ENCODE measurements at places on chromosomes 11 and 22.

- DNase-seq: no peak
Observed at GRCh38 chr11:73387594-73388264, 11.5 kb downstream of the RELT start.

DNA sequence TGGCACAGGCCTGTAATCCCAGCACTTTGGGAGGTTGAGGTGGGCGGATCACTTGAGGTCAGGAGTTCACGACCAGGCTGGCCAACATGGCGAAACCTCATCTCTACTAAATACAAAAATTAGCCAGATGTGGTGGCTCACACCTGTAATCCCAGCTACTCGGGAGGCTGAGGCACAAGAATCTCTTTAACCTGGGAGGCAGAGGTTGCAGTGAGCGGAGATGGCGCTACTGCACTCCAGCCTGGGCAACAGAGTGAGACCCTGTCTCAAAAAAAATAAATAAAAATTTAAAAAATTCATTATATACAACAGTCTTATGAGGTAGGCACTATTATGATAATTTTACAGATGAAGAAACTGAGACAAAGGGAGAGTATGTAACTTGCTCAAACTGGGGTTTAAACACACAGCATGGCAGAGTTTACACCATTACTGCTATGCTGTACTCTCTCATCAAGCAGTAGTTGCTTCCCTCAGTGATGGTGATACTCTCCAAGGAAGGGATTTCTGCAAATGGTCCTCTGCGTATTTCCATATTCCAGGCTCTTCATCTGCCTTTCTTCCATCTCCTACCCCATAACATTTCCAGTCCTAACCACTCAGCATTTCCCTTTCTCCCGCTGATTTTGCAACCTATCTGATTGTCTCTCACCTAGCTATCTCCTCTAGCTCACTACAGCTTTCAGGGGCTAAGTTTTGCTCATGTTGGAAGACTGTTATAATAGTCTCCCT, 95.3 kb downstream of the CCDC83 start:
- no peak for DNase-seq

DNA sequence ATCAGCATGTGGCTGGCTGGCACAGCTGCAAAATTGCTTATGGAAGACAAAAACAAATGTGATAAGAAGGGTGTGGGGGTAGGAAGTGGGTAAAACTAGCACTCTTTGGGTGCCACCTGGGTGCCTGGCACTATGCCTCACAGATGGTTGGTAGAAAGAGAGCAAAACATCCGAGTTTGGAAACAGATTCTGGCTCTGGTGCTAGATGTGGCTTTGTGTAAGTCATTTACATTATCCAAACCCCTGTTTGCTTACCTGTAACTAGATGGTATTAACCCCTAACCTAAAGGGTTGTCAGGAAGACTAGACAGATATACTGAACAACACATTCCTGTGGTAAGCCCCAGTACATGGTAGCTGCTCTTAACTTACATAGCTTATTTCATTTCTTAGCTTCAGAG, 905.6 kb downstream of the DLG2 start:
- DNase-seq: no peak

DNA sequence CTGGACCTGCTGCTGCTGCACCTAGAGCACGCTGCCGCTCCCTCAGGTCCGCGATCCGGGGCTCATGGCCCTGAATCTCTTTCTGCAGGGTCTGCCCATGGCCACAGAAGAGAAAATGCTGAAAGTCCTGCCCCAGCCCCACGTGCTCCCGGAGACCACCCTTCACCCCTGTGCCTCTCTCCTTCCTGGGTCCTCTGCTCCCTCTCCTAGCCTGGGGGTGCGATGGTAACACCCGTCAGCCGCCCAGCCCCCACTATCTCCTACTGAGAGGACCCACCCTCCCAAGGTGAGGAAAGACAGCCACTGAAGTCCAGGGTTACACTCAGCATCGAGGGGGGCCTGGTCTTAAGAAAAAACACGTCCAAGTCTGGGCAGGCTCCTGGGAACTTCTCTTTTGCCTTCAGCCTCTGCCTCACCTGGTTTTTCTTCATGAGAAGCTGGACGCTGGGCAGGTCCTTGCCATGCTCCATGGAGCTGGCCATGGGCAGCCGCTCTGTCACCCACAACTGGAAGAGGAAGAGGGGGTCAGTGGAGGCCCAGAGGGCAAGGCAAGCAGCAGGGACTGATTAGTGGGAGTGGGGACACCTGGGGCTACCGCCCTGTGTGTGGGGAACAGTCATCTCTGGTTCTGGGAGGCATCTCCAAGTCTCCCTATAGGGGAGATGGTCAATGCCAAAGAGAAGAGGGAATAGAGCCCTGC, 15.8 kb upstream of the RBM4B start:
- DNase-seq: no peak

- no peak for DNase-seq
Observed at GRCh38 chr11:117841551-117842031, 17.0 kb upstream of the FXYD2 start.

DNA sequence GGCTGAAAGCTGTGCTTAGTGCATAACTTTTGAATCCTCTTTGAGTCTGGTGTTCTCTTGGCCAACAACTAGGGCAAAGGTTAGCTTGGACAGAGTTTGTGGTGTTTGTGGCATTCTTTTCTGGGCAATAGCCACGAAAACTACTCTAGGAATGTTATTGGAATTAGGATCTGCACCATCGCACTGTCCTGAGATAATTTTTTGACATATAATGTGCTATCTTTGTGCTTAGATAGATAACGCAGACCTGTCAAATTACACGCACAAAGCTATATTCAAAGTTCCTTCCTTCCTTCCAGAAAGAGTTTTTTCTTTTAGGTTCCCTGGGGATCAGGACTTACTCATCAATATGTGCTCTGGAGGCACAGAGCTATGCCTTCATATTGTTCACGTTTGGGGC, 166.8 kb upstream of the MTMR2 start:
- DNase-seq: no peak

- no peak for DNase-seq
Observed at GRCh38 chr22:49206281-49206680, 621.4 kb downstream of the BRD1 start.

- DNase-seq: no peak
Observed at GRCh38 chr11:35218956-35219355, 80.0 kb downstream of the CD44 start.

- DNase-seq: no peak
Observed at GRCh38 chr22:49017482-49018329, 810.0 kb downstream of the BRD1 start.

DNA sequence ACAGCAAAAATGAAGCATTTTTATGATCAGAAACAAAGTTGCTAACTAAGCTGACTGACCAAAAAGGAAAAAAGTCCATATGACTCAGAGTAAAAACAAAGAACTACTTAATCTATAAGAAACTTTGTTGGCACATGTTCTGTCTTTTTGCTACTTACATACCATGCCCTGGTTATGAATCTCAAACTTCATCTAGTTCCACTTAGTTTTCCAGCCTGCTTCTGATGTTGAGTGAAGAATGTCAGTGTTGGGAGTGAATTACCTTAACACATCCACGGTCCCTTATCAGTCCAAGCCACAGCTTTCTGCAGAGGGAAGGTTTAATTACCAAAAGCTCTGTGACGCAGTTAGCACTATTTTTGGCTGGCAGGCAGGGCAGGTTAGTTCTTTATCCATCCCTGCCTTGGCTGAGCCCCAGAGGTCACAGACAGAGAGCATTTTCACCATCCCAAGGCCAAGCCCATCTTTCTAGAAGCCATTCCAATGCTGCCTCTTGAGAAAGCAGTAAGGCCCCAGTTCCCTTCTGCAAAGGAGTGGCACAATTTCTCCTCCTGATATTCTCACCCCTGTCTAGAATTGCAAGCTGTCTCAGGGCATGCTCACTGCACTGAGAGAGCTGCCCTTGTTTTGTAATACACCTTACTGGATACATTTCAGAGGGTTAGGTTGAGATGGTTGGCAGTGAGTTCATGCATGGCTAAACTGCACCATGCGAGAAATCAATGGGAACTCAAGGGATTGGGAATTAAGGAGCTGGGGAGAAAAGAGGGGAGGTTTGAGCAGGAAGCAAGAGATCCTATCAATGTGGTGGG, 67.1 kb downstream of the SLC1A2 start:
- DNase-seq: no peak

DNA sequence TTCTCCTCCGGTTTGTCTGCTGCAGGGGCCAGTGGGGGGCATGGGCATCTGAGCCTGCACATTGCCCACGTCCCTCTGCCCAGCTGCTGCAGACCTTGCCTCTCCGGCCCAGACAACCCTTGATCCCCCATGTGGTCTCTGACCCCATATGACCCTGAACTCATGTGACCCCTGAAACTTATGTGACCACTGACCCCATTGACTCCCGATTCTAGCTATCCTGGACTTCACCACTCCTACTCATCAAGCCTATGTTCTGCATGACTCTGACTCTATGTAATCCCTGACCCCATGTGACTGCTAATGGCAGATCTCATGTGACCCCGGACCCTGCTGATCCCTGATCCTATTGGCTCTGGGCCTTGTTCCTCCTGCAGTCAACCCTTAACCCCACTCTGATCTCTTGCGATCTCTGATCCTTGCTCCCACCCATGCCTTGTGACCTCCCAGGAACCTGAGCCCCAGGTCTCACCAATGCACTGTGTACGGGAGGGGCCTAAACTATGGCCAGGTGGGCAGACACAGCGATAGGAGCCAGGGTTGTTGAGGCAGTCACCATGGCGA, 5.7 kb downstream of the LTBP3 start:
- no peak for DNase-seq

DNA sequence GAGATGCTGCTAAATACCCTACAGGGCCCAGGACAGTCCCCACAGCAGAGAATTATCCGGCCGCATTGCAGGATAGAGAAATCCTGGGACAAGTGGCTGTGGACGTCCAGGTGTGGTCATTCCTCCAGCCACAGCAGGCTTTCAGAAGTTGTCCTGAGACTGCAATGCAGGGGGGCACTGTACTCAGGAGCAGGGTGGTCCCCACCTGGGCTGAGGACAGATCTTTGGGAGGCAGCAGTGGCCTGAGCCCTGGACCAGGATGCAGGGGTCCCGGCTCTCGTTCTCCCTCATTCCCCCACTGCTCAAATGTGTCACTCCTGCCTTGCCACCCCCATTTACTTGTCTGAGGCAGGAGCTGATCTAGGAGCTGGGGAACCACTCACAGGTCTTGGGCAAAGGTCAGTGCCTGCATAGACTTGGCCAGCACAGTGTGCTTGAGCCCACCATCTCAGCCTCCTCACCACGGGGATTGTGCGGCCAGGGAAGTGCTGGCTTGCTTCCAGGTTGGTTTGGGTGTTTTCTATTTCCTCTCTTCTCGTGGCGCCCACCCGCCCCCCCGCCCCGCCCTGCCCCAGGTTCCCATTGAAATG, 15.3 kb downstream of the LINC01488 start:
- no peak for DNase-seq

DNA sequence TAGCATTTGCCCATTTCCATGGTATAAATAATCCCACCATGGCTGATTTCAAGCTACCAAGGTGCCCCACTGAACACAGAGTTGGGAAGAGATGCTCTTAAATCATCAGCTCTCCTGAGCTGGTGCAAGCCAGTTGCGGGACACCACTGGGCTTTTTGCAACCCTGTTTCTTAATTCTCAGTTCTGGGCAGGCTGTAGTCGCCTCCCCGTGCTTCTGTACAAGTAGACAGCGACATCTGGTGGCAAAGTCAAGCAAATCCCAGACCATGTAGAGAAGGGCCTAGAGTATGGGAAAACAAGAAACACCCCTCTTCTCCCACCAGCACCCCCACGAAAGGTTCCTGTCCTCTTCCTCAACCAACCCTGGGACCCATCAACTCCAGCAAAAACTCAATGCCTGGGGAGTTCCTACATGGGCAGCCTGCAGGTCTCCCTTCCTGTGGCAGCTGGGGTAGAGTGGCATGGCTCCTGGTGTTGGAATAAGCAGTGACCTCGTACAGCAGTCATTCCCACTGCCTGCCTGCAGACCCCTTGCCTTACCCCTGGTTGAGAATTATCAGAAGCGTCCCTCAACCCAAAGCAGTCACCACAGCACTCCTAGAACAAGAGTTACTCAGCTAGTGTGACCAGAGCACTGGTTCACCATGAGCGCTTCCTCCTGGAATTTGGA, 68.4 kb downstream of the IGLL5 start:
- peak; percentile 25 for DNase-seq

GRCh38 chr11:76251226-76251575, 44.9 kb upstream of the WNT11 start:
- DNase-seq: no peak

- DNase-seq: no peak
Observed at GRCh38 chr11:10752061-10752460, 1.0 kb downstream of the CTR9 start.

DNA sequence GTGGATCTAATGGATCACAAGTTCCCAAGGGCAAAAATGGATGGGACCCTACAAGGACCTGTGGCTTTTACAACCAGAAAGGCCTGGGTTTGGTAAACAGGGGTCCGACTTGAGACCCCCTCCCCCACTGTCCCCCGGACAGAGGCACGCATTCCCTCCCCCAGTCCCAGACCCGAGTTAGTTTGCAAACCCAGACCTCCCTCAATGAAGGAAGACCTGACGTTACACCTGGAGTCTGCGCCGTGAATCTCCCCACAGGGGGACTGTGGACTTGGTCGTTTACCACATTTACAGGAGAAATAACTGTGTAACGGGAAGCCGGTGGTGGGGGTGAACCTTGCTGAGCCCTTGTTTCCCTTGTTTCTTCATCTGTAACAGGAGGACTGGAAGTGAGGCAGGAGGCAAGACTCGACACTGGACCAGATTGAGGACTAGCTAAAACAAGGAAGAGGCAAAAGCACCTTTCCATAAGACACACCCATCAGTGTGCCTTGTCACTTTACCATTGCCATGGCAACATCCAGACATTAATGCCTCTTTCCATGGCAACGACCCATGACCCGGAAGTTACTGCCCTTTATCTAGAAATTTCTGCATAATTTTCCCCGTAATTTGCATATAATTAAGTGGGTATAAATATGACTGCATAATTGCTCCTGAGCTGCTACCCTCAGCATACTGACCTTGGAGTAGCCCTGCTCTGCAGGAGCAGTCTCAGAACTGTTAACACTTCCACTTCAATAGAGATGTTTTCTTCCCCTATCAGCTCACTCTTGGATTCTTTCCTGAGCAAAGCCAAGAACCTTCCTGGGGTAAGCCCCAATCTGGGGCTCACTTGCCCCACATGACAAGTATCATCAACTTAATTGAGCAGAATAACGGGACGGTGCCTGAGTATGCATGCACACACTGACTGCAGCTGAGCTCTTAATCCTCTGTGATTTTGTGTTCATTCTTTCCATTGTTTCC, 25.4 kb downstream of the PDGFB start:
- DNase-seq: no peak

- DNase-seq: no peak
Observed at GRCh38 chr11:8786933-8787332, 104.3 kb downstream of the RPL27A start.

DNA sequence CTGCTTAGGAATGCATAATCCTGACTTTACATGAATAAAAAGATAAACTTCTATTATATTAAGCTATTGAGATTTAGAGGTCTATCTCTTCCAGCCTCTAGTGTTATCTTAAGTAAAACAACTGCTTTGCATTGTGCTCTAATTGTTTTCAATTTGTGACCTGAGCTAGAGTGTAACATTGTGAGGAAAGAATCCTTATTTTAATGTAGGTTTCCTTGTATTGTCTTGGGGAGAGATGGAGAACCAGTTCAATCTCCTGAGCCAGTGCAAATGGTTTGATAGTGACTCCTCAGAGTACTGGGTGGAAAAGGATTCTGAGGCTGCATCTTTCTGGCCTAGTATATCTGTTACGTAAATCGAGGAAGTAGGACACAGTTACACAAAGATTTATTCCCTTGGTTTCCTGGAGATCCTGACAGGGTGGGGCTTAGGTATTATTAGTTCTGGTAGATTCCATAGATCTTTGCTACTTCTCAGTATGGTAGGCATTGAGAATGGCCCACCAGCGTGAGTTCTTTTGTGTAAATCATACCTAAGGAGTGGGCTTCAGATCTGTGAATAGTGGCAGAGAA, 683.5 kb upstream of the CCDC179 start:
- no peak for DNase-seq

- no peak for DNase-seq
Observed at GRCh38 chr22:37063431-37064420, 12.2 kb downstream of the KCTD17 start.
